RWPE1 (cell line): ENCODE measurements at places on chromosomes 16 and 17.
A peak's percentile ranks its signal among the peaks of the same experiment; 100 is the strongest.

DNA sequence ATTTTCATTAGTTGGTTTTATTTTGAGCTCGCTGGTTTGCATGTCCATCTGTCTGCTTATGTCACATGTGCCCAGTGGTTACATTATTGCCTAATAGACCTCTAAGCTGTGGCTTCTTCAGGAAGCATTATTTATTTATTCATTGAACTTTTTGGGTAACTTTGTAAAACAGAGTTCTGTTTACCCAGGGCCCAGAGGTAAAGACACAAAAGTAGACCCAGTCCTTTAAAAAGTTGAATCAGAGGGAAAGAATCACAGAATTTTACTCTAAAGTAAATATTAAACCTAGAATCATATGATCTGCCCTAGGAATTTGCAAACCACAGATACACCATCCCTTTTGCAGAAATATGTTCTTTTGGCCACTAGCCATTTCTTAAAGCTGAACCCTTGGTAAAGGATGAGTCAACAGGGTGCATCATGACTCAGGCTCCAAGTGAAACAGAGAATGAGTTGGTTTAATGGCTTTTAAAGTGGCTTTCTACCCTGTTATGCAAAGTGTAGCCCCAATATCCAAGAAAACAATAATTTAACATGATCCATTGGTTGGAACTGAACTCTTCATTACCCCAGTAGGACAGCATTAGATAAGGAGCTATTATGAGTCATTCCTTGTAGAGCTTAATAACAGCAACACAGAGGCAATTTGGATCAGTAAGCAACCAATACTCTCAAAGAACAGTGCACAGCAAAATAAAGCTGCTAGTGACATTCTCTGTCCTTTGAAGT lies 236.3 kb downstream of the KCNJ2 start:
- peak; percentile 92 for DNase-seq

GRCh38 chr17:63997341-63998048 lies 656 bp upstream of the PRR29 start:
- no peak for DNase-seq

GRCh38 chr17:64599187-64599676 lies 62.9 kb downstream of the SMURF2 start:
- DNase-seq: no peak

- no peak for DNase-seq
These were observed 30.1 kb downstream of the C17orf100 start for GRCh38 chr17:6681671-6682070.

GRCh38 chr17:67605256-67605912 lies 112.4 kb upstream of the NOL11 start:
- no peak for DNase-seq

- DNase-seq: no peak
These were observed 7.6 kb upstream of the MAP2K6 start for GRCh38 chr17:69406941-69407340.

GRCh38 chr17:75078284-75079022 lies 9.3 kb upstream of the SLC16A5 start:
- DNase-seq: peak; percentile 62

DNA sequence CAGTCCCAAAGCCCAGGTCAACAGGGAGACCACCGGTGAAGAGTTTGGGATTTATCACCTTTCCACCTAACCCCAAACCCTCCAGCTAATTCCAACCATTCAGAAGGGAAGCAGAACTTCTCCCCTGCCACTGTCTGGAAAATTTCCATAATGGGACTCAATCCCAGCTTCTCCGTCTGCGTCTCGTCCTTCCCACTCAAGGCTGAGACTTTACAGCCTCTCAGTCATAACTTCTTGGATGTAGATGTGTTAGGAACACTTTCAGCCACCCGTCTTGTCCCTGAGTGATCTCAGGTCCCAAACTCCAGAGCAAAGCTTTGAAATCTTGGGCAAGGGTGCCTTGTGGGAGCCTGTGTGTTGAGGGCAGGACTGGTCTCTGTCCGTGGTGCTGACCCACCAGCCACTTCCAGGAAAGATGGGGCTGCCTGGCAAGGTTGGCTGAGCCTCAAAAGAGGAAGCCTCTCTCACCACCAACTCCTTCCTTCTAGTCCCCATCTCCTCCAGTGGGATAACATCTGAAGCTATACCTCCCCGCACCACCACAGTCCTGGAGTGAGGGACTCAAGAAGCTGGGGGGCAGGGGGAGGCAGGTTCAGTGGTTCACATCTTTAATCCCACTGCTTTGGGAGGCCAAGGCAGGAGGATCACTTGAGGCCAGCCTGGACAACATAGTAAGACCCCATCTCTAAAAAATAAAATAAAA lies 9.3 kb downstream of the GAS2L2 start:
- DNase-seq: peak; percentile 50

DNA sequence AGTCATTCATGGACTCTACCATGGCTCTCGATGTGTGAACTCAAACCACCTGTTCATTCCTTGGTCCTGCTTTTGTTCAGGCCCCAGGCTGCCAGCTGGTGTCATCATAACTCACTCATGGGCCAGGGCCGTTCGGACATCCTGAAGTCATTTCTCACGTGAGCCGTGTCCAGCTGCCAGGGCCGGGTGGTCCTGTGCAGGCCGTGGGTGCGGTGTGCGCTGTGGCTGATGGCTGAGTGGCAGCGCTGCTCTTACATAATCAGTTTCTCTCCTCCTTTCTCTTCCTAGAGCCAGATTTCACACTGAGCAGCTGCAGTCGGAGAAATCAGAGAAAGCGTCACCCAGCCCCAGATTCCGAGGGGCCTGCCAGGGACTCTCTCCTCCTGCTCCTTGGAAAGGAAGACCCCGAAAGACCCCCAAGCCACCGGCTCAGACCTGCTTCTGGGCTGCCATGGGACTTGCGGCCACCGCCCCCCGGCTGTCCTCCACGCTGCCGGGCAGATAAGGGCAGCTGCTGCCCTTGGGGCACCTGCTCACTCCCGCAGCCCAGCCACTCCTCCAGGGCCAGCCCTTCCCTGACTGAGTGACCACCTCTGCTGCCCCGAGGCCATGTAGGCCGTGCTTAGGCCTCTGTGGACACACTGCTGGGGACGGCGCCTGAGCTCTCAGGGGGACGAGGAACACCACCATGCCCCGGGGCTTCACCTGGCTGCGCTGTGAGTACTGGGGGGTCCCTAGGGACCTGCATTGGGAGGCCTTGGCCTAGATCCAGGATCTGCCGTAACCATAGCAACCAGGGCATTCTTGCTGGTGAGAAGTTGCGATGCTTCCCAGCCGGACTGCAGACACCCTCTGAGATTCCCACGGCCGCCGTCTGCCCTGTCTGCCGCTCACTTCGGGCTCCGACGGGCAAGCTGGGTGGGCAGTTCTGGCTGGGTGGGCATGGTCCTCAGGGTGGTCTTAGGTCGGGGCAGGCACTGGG lies at the start of gene IL34:
TSS of gene IL34 (plus strand) at position 300 of the 982 bp plus-strand sequence. CDS start at position 689, 389 bp downstream.
- no peak for DNase-seq

DNA sequence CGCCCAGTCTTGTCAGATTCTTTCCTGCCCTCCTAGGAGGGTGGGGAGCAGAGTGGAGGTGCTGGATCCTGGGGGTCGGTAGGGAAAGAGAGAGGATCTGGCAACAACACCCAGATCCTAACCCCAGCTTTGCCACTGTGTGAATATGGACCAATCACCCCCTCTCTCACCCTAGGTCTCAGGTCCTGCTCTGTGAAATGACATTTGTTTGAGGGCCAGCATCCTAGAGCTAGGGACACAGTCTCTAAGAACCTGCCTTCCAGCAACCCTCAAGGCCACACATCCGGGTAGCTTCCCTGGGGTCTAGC lies 28.4 kb upstream of the MAP3K14 start:
- DNase-seq: no peak

DNA sequence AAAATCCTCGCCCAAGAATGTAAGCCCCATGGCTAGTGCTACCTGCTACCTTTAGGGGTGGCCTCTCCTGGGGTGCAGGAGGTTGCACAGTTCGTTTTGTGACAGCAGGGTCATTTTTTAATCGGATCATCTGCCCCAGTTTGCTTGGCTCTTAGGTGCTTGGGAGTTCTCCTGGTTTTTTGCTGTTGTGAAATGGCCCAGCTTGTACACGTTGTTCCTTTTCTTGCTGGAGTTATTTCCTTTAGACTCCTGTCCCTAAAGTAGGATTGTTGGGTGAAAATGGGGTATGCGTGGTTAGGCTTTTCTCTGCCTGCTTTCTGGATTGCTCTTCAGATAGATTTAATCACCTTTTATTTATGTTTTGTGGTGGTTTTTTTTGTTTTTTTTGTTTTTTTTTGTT lies 25.8 kb downstream of the ABCC1 start:
- DNase-seq: no peak

GRCh38 chr17:75535119-75535537 lies 9.6 kb downstream of the LLGL2 start:
- DNase-seq: no peak
